NCI-H2029 treated with DMSO at 0.1 percent for 48 hours (cell line): ENCODE measurements at places on chromosomes 7 and 10.

GRCh38 chr10:86659721-86660453 is 5.5 kb downstream of the OPN4 start:
- DNase-seq, result no peak

GRCh38 chr10:11447586-11447985 is 163.9 kb downstream of the USP6NL start:
- DNase-seq, result no peak

- DNase-seq, result no peak
These were observed 462.5 kb downstream of the PLXNA4 start for GRCh38 chr7:132113536-132114371.

- no peak for DNase-seq
These were observed 61.3 kb downstream of the COL13A1 start for GRCh38 chr10:69862882-69863530.

DNA sequence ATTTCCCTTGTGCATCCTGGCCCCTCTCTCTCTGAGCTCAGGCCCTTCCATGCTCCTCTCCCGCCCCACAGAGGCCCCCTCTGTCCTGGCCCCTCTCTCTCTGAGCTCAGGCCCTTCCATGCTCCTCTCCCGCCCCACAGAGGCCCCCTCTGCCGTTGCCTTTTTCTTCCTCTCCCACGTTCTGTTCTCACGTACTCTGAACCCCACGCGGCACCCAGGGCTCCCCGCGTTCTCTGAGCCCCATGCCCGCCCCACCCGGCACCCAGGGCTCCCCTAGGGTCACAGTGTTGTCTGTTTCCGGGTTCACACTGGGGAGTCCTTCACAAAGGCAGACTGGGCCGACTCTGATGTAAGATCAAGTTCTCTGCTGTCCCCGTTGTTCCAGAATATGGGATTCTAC is 336.8 kb downstream of the DNAJB6 start:
- DNase-seq, result no peak

GRCh38 chr10:16847644-16848043 is 30.4 kb upstream of the RSU1 start:
- no peak for DNase-seq

DNA sequence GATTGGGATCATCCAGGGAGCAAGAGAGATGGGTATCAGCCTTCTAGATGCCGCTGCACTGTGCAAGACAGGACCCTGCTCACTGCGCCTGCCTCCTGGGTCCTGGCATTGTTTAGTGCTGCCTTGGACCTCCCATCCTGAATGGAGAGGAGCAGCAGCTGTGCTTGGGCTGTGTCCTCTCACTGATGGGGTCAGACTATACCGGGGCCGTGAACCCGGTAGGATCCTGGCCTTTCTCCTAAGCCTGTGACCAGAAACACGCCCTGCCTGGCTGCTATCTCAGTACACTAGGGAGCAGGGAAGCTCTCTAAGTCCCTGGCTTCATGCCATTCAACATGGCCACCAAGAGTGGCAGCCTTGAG is 309.4 kb upstream of the ZNF32 start:
- no peak for DNase-seq

DNA sequence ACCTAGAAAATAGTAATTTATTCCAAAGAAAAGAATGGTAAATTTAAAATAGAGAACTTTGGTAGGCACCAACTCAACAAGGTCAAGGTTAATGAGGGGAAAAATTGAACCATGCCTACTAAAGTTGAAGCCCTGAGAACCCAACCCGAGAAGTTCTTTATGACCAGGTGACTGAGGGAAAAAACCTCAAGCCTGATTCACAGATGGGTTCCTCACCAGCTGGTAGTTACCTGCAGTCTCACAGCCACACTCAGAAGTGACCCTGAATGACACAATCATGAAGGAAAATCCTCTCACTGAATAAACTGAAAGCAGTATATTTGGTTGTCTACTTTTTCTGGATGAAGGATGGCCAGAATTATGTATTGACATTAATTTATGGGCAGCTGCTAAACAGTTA is 7.0 kb downstream of the C10orf67 start:
- no peak for DNase-seq

- DNase-seq, result no peak
These were observed 120.0 kb downstream of the SGMS1 start for GRCh38 chr10:50503661-50504320.

DNA sequence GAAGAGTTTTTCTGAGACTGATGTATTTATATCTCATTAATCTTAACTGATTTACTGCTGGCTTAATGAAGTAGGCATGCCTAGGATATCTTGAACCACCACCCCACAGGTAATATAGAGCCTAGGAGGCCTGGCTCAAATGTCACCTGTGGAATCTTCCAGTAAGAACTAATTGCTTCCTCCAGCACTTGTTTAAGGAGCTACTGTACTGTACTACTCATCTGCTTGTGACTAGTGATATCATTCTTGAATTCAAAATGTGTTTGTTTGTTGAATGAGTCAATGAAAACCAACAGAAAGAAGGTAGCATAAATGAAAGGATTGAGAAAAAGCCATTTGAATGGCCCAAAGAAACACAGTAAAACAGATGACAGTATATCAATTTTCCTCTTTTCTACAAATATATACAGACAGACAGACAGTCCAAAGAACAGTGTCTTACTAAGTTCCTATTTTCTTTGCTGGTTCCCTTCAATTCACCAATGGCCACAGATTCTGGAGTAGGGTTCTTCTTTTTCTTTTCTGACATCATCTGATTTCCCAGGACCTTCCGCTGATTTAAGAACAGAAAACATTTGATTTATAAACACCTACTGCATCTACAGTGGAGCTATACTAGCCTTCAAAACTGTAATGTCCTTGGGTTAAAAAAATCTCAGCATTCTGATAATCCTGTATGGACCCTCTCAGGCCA is 43.7 kb upstream of the SLIT1 start:
- no peak for DNase-seq

GRCh38 chr7:80135309-80136104 is 876 bp downstream of the GNAI1 start:
- no peak for DNase-seq

DNA sequence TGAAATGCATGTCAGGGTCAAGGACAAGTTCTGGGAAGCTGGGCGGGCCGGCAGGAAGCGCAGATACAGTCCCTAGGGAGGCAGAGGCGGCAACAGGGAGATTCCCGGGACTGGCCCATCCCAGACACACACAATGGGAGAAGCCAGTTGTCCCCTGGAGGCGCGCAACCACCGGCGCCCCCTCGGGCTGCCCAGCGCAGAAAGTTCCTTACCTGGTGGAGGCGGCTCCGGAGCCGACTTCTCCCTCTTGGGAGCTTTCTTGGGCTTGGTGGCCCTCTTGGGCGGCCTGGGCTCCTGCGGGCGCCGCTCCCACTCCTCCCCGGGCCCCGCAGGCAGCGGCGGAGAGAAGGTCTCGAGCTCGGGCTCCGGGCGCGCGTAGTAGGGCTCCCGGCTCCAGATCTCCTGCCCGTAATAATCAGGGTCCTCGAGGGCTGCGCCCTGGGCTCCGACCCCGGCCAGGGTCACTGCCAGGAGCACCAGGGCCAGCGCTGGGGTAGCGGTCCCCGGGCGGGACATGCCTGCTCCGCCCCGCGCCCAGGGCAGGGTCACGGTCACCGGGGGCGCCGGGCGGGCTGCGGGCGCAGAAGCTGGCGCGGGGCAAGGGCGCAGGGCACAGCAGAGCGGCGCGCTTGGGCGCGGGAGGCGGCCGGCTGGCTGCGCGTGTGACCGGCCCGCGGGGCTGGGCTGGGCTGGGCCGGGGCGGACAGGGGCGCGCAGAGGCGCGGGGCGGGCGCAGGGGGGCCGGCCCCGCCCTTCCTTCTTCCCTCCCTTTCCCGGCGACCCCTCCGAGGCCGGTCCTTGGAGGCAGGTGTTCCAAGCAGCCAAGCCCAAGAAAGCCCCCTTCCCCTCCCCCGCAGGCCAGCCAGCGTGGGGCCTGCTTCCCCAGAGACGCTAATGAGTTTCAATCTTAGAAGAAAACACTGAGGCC is at the start of gene CPXM2:
Gene CPXM2 (minus strand): TSS at position 664 of the 928 bp plus-strand sequence. CDS start 148 bp downstream, at position 516.
- no peak for DNase-seq

- DNase-seq, result no peak
These were observed 27.3 kb upstream of the IFRD1 start for GRCh38 chr7:112422842-112423496.

GRCh38 chr7:46660402-46660980 is 739.4 kb upstream of the IGFBP3 start:
- no peak for DNase-seq

- no peak for DNase-seq
These were observed 22.0 kb downstream of the VWA2 start for GRCh38 chr10:114261076-114261475.

DNA sequence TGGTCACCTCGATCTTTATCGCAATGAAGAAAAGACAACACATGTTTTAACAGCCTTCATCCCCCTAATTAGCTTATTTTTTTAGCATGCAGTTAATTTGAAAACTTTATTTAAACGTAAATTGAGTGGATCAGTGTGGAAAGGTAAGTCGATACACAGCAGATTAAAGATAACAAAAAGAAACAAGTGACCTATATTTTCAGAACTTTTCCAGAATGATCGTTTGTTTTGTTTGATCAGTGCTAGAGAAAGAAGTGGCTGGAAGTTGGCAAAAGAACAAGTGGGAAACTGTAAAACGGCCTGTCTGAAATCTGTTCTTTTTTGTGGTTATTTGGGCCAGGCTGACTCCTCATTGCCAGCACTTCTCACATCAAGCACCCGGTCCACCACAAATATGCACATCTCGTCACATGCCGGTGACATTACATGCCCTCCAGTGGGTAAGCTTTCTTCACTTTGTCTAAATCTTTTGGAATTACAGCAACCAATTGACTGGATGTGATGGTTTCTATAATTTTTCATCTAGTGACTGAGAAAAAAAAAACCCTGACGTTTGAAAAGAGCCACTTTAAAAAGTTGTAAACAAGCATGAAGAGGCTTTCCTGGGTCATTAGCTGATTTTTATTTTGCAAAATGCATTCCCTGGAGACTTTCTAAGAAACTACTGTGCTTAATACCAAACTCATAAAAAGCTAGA is 33.2 kb downstream of the C7orf33 start:
- no peak for DNase-seq

DNA sequence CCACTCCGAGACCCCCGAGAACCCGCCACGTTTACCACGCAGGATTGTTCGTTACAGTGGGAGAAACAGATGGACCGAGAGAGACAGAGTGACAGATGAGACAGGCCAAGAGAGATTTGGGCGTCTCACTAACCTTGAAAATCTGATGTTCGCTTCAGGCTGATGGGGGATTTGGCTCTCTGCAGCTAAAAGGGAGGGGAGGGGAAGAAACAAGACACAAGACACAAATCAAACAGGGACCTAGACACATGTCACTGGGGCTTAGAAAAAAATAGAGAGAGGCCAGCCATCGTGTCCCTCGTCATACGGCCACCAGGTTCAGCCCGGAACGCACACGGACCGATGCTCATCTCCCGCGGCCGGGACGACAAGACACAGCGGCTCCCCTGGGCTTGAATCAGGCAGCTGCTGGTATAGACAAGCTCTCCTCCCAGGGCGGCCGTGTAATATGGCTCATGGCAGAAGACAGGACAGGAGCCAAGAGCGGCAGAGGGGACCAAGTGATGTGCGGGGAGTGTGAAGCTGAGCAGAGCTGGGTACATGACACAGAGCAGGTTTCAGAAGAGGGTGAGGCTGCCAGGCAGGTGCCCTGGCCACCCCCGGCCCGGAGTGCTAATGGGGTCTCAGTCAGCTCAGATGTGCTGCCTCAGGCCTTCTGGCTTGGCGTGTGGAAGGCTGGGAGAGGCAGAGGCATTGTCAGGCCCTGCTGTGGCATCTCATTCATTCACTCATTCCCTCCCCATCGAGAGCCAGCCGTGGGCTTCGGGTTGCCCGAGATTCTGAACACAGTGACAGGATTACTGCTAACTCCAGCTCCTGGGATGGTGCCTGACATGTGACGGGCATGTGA is 88.5 kb upstream of the GNA12 start:
- no peak for DNase-seq

GRCh38 chr10:84342584-84342983 is 14.2 kb downstream of the CCSER2 start:
- DNase-seq, result no peak

DNA sequence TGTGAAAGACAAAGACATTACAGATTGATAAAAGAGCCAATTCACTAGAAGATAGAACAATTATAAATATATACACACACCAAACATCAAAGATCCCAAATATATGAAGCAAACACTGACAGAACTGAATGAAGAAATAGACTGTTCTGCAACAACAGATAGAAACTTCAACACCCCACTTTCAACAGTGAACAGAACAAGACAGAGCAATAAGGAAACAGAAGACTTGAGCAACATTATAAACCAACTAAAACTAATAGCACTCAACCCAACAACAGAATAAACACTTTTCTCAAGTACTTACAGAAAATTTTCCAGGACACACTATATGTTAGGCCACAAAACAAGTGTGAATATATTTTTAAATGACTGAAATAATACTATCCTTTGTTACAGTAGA is 10.9 kb downstream of the CDCA7L start:
- DNase-seq, result no peak

- no peak for DNase-seq
These were observed 3.6 kb downstream of the GIMAP4 start for GRCh38 chr7:150570556-150571465.

GRCh38 chr7:98526059-98526458 is 91.0 kb upstream of the NPTX2 start:
- no peak for DNase-seq

DNA sequence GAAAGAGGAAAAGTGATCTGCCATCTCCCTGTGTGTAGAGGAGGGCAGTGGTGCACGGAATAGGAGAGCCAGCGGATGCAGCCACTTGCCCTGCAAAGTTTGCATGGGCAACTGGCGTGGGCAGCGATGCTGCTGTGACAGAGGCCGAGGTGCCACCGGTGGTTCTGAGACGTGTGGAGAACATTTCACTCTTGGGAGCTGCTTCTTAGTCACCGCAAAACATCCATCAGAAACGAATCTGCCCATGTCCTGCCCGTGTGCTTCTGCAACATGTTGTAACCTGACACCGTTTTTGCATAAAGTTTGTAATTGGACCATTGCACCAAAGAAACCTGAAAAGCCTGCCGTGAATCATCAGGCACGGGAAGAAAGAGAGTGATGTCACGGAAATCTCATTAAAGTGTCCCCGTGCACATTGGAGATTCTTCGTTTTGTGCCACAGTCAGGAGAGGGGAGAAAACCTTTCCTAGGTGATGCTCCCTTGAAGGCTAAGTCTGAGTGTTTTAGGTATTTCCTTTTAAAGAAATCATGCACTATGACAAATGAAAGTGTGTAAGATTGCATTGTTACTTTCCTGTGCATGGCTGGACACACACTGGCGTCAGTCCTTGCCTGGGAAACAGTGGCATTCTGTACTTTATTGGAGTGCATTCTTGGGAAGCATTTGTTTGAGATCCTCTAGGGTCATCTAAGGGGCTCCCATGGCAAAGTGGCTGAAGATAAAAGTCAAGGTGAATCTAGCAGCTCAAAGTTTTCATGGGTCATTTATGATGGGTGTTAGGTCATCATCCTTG is 302.6 kb downstream of the KLF6 start:
- DNase-seq, result no peak

- no peak for DNase-seq
These were observed 170.6 kb upstream of the LANCL2 start for GRCh38 chr7:55194522-55194921.
